ENCODE measurements at places on chromosomes 6 and 20.

GRCh38 chr6:131910956-131911355, 40.2 kb downstream of the CCN2 start:
- no peak for DNase-seq

DNA sequence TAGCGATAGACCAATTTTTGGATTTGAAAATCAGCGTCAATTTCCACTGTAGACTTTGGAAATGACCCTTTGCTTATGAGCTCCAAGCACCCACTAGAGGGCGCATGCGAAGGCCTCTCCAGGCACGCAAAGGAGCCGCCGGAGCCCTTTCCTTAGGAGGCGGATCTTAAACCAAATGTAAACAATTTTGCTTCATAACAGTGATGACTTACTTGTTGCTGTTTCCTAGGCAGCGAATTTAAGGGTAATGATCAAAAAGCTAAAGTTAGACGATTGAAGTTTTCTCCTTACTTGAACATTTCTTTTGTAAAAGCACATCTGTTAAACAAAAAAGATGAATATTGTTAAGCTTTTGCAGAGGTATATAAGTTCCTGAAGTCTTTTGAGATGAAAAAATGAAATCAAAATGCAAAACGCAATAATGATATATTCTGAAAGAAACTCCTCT, 29.2 kb upstream of the EXOC2 start:
- DNase-seq = peak; percentile 62

- no peak for DNase-seq
These were observed 571 bp upstream of the PRPF6 start for GRCh38 chr20:63980317-63980805.

GRCh38 chr20:63574156-63574828, at the start of gene HELZ2:
Gene HELZ2, minus strand, starts transcription at chr20:63574239. Its CDS starts 1,854 bp downstream, at chr20:63572385.
- DNase-seq = no peak

- DNase-seq = no peak
These were observed 19.6 kb downstream of the RRBP1 start for GRCh38 chr20:17662333-17663039.

DNA sequence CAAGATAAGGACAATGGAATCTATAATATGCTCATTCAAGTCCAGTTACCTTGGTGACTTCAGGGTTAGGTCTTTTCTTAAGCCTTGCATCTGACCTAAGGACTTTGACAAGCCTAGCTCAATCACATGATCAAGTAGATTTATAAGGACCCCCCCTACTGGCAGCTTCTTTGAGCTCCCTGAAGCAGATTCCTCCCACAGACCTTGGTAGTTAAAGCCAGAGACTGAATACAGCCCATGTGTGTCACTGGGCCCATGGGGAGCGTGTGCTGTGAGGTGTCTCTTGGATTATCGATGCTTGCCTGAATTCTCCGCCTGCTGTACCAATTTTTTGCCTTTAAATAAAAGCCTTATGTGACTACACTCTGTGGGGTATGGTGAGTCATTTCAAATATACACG, 372.7 kb upstream of the RGS17 start:
- DNase-seq = no peak

DNA sequence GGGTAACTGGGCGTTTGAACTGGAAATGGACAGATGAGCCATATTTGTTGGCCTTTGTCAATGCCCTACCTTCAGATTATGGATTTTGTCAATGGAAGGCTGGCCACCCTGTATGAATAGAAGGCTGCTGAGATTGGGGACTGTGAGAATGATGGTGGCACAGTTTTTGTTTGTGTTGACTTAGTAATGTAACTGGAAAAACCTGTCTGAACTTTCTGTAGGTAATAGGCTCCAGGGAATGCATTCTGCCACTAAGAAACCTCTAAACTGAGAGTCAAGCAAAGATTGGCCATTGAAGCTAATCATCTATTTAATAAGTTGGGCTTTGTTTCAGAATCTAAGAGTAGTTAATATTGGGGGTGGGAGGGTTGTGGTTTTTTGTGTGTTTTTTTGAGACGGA, 97.5 kb downstream of the FOXO3 start:
- no peak for DNase-seq

GRCh38 chr6:89258912-89259311, 41.8 kb upstream of the GABRR1 start:
- no peak for DNase-seq

GRCh38 chr20:17624070-17624469, 54.2 kb downstream of the DSTN start:
- DNase-seq = no peak

- DNase-seq = no peak
These were observed 54.4 kb downstream of the DTNBP1 start for GRCh38 chr6:15608396-15608795.

Measured in stimulated activated CD8-positive, alpha-beta memory T cell treated with anti-CD3 and anti-CD28 coated beads, Interleukin-4, amount 100 ng/mL, for 24 hours (primary cell).